ENCODE measurements at places on chromosomes 11 and 22. TPM values are rescaled to one million over a fixed set of nuclear protein-coding genes. Genes with fewer than 3 reads are reported as not detected.

DNA sequence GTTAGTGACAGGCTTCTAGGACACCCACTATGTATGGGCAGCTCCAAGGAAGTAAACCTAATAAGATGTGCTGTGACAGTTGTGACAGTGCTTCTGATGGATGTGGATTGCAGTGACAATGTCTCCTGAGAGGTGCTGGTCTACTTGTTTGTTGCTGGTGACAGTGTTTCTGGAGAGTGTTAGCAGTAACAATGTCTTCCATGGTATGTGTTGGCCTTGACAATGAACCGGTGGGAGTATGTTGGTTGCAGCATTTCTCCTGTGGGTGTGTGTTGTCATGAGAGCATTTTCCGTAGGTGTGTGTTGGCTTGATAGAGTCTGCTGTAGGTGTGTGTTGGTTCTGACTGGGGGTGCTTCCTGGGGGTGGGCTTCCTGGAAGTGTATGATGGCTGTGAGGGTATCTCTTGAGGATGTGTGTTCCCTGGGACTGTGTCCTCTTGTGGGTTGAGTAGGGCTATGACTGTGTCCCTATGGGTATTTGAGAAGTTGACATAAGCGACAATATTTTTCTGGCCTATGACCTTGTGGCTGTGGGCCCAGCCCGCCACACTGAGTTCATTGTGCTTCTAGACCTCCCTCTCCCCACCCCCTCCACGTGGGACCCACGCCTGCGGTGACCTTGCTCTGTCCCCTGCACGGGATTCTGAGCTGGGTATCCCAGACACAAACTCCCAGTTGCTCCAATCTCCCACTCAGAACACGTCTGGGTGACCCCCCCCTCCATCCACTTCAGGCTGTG is 1.2 kb downstream of the DCHS1 start:
- peaks cover 3% of the 10 kb centered on the region for H3K27me3 ChIP-seq
- no peak for DNase-seq
- H3K27ac ChIP-seq: no peak overlapping the region
- no peaks in the 10 kb centered on the region for H3K4me1 ChIP-seq

The SLC22A9 gene
- not detected for total RNA-seq

DNA sequence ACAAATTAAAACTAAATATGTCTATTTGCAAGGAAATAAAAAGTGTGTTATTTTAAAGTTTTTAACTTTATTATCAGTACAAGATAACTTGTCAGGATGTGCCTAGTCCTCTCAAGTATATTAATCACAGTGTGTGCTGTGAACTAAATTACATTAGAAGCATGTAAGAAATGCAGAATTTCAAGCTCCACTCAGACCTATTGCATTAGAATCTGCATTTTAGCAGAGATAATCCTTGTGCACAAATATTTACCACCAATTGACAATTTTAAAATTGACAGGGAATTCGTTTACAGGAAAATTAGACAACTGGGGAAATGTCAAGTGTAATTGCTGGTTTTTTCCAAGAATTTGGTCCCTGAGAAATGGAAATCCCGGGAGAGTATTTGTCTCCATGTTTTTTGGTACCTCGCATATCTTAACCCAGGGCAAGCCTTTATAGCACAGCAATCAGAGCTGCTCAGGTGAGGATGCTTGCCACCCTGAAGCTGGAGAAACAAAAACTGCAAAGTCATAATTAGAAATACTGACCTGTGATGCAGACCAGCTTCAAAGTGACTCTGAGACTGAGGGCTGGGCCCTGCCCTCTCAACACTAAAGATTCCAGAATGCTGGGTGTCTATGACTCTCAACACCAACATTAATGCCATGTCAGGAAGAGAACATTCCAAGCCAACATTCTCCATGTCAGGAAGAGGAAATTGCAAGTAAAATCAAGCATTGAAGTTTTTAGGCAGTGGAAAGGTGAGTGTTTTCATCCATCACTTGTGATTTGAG is at the start of gene OR8G1:
Gene OR8G1 (plus strand): TSS at position 475 of the 777 bp plus-strand sequence. CDS start 8,581 bp downstream, outside the sequence.
- no peak for DNase-seq
- no peak within 1 kb of the TSS for H3K27ac ChIP-seq
- no peaks in the 10 kb centered on the region for H3K4me1 ChIP-seq
- no peaks in the 10 kb centered on the region for H3K27me3 ChIP-seq
- no peak within 1 kb of the TSS for H3K4me3 ChIP-seq
- no peaks in the 10 kb centered on the region for H3K36me3 ChIP-seq

The MIOX gene
- not detected for total RNA-seq

The CREBZF gene
- total RNA-seq: 26.4 TPM

DNA sequence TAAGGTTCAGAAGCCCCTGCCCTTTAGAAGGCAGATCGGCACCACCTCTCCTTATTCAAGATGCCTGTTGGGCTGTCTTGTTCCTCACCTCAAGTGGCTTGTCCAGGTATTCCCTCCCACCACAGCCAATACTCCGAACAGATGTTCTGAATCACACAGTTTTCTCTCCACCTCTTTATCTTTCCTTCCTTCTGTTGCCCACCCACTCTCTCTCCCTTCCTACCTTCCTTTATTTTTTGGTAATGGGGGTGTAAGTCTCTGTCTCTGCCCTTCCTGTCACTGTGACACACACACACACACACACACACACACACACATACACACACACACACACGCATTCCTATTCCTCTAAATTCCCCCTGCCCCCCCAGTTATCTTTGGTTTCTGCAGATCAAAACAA is 8.4 kb downstream of the BEST1 start:
- H3K27ac ChIP-seq: no peak overlapping the region

The SCUBE2 gene
- 4.9 TPM for total RNA-seq

The PHOX2A gene
- total RNA-seq: not detected

GRCh38 chr22:35761037-35761436 is 43.4 kb downstream of the APOL5 start:
- H3K4me3 ChIP-seq: no peak overlapping the region
- no peaks in the 10 kb centered on the region for H3K4me1 ChIP-seq
- no peak overlapping the region for H3K27ac ChIP-seq
- DNase-seq: no peak
- no peaks in the 10 kb centered on the region for H3K36me3 ChIP-seq
- H3K27me3 ChIP-seq: no peaks in the 10 kb centered on the region

All from adrenal gland (tissue), 19 donors.